ENCODE measurements at places on chromosomes 12 and 14.

- no peak for DNase-seq
These were observed 130.8 kb downstream of the LLPH start for GRCh38 chr12:65999564-66000280.

DNA sequence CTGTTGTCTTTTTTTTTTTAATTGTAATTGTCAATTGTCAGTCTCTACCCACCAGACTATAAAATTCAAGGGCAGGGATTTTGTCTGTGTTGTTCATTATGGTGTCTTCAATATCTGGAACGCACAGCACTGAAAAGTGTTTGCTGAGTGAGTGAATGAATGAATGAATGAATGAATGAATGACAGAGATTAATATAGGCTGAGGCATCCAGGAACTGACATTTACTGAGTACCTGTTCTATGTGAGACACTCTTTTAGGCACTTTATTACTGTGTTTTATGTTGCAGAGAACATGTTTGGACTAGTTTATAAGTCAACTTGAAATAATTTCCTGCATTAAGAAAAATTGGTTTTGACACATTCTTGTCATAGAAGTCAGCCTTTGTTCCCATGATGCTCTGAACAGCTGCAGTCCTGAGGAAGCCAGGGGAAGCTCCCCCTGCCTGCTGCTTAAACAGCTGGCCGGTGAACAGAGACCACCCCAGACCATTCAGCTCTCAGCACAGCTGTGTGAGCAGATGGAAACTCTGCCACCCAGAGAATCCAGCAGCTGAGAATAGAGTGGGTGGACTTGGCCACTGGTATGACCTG, 160.7 kb upstream of the CCND2 start:
- DNase-seq = no peak

GRCh38 chr14:69101331-69101826, 51.5 kb downstream of the DCAF5 start:
- DNase-seq = peak; percentile 90

- no peak for DNase-seq
These were observed 61.6 kb downstream of the PLEKHG3 start for GRCh38 chr14:64765740-64766302.

- DNase-seq = no peak
These were observed 3.5 kb upstream of the KSR2 start for GRCh38 chr12:117972301-117972700.

- no peak for DNase-seq
These were observed 14.1 kb upstream of the SINHCAF start for GRCh38 chr12:31339831-31340622.

- DNase-seq = peak; percentile 58
These were observed 89.2 kb upstream of the TMEM260 start for GRCh38 chr14:56490379-56490778.

DNA sequence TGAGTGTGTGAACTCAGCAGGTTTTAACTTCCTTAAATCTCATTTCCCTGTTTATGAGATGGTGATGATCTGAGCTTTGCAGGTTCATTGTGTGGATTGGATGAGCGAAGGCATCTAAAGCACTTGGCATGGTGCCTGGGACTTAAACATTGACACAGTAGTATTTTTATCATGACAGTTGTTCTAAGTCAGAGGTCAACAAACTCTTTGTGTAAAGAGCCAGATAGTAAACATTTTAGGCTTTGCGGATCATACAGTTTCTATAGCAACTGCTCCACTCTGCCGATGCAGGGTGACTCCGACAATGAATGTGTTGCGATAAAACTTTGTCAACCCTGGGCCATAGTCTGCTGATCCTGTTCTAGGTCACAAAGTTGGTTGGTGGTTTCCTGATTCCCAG, 25.2 kb downstream of the SLC24A4 start:
- no peak for DNase-seq

- DNase-seq = no peak
These were observed 1.9 kb upstream of the ATP5MC2 start for GRCh38 chr12:53677800-53678148.

GRCh38 chr14:32364941-32365340, 35.8 kb downstream of the AKAP6 start:
- no peak for DNase-seq

GRCh38 chr12:11804130-11804529, 154.7 kb downstream of the ETV6 start:
- DNase-seq = peak; percentile 10

- no peak for DNase-seq
These were observed 161.7 kb upstream of the PLEKHA5 start for GRCh38 chr12:18967814-18968213.

DNA sequence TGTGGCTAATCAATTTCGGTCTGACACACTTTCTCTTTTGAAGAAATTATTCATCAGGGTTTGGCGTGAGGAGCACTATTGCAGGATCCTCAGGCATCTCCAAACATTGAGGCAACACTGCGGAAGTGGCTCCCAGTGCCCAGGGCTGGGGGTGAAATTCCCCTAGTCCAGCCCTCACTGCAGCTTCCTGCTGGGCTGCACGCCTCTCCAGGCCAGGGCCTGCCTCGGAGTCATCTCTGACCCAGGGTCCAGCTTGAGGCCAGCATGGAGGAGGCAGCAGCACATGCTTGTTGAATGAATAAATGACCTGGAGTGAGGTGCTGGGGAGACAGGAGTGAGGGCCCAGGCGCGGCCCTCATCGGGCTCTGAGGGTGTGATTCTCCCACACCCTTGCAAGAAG, 36.0 kb upstream of the TDRD9 start:
- no peak for DNase-seq

- DNase-seq = no peak
These were observed 151.3 kb downstream of the BCL11B start for GRCh38 chr14:99120526-99121318.

DNA sequence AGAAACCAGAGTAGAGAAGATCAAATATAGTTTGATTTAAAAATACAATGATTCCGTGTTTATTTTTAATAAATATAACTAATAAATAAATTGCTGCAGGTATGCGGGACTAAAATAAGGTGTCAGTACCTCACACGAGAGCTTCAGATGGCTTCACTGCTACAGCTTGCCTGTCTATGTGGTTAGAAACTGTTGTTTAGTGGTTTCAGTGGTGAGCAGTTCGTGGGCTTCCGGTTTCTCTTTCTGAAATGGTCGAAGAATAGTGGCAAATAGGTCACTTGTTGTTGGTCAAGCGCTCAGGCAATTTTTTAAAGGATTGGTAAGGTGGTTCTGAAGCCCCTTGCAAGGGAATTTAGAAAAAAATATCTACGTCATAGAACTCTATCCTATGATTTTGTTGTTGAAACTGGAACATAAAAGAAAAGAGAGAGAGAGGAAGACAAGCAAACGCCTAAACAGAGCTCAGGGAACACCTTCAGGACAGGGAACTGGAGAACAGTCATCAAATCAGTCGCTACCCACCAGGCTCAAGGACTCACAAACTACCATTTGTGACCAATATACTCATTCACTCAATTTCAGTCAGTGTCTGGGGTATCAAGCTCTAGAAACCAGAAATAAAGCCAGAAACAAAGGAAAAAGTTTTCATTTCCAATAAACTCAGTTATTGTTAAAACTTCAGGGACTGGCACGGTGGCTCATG, 31.3 kb downstream of the GABARAPL1 start:
- DNase-seq = peak; percentile 93

DNA sequence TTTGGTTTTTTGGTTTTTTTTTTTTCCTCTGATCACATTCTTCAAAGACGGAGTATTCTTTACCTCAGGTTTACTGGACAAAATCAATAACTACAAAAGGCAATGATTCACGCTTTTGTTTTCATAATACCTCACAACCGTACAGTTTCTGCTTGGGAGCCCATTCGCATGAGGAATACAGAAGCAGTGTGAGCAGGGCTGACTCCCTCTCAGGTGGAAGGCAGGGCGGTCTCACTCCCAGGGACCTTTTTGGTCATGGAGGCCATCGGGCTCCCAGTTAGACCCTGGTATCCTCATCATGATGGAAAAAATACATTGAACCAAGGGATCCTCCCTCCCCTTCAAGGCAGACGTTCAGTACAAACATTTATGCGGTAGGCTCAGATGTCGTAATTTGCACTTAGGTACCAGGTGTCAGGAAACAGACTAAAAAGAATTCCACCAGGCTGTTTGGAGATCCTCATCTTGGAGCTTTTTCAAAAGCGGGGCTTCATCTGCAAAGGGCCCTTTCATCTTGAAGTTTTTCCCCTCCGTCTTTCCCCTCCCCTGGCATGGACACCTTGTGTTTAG, 19.0 kb upstream of the TIGAR start:
- DNase-seq = no peak

DNA sequence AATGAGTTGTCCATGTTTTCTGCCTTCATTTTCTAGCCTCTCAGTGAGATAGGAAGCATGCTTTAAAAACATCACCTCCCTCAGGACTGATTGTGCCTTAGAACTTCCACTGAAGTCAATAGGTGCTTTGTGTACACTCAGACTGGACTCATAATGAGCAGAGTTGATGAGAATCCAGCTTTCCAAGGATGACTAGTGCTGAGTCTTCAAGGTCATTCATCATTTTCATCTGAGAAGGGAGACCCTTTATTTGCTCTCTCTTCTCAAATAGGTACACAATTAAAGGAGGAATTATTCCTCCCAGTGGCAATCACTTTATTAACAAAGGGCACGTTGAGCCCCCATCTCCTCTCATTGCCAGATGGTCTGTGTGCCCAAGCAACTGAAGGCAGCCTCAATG, 210.9 kb upstream of the PRKD1 start:
- no peak for DNase-seq

DNA sequence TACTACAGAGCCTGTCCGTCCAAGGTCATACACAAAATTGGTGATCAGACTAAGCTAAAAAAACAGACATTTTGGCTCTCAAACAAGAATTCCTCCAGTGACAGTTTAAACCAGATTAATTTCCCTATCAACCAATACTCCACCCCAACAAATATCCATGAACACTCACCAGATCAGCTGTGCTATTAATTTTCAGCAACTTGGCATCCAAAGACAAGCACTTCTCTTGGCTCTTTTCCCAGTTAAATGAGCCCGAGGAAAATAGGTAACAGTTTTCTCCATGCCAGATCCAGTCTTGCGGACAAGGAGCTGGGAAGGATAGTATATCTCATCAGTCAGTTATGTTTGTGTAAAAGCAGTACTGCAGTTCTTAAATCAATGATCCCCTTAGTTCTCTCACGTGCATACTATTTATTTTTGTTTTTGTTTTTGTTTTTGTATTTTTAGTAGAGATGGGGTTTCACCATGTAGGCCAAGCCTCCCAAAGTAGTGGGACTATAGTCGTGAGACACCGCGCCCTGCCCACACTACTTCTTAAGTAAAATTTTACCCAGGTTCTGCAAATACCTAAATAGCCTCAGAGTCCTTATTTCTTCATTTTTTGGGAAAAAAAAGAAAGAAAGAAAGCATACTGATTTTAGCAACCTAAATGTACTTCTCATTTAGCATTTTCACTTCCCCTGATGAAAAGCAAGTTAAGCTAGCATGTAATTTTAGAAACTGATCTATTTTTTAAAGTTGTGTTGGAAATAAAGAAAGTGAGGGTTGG, 11.1 kb downstream of the OLR1 start:
- DNase-seq = no peak

DNA sequence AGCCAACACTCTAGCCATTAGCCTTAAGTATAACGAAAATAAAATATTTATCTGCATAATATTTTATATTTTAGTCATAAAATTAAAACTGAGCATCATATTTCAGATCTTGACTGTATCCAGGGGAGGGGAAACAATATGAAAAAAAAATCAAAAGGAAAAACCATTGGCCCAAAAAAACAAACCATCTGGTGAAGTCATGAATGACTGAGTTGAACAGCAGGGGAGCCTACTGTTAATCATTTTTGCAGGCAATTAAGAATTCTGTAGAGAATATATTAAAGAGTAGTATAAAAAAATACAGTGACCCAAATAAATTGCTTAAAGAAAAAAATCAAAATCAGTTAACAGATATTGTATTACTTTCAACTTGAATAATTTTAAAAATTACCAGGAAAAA, 224.8 kb downstream of the C12orf50 start:
- no peak for DNase-seq

Data from OCI-M1 (cell line).